ENCODE measurements at places on chromosomes 1 and 21.

DNA sequence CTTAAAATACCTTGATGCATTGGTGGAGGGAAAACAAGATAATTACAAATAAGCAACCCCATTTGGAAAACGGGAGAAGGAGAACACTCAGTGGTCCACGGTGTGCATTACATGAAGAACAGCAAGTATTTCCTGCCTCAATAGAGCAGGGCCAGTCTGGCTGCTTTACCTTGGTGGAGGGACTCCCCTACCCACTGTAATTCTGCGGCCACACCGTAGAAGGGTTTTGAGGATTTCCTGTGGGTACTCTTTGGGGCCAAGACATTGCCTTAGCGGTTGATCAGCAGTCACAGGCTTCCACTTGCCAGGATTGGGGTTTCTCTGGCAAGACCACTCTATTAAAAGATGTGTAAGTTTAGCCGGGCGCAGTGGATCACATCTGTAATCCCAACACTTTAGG is 16.3 kb upstream of the TMEM54 start:
- no peak for DNase-seq

DNA sequence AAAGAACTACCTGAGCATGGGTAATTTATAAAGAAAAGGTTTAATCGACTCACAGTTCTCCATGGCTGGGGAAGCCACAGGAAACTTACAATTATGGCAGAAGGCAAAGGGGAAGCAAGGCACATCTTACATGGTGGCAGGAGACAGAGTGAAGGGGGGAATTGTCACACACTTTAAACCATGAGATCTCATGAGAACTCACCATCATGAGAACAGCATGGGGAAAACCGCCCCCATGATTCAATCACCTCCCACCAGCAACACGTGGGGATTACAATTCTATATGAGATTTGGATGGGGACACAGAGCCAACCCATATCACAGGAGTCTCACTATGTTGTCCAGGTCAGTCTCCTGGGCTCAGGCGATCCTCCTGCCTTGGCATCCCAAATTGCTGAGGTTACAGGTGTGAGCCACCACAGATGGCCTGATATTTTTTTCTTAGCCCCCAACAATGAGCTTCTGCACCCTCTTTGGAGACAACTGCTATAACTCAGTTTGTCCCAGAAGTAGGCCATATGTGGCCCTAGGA is 22.5 kb upstream of the MORC3 start:
- DNase-seq, result no peak

DNA sequence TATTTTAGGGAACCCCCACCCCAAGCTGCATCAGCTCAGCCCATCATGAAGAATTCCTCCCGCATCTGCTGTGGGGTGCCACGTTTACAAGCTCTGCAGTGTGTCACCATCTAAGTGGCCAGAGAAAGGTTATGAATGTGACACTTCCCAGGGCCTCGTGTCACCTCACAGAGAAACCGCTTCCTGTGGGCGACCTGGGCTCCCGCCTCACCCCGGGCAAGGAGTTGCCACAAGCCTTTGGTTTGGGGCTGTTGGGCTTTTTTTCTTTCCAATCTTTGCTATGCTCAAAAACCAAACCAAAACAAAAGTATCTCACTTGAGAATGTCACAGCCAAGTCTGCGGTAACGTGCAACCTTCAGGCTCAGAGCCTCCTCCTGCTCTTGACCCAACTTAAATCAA is 82.1 kb upstream of the ARHGEF16 start:
- no peak for DNase-seq

DNA sequence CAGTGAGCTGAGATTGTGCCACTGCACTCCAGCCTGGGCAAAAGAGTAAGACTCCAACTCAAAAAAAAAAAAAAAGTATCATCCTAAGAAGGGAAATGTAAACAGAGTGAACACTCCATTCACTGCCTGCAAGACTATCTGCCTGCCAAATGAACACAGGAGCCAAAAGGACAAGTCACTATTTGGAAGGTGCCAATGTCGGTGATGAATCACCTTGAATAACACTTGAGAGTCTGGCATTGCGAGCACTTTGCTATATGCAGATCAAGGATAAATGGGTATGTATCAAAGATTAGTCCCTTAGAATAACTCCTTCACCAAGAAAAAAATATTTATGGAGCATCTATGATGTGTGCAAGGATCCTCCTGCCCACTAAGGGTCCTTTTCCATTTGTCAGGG is 6.6 kb downstream of the UBR4 start:
- no peak for DNase-seq

DNA sequence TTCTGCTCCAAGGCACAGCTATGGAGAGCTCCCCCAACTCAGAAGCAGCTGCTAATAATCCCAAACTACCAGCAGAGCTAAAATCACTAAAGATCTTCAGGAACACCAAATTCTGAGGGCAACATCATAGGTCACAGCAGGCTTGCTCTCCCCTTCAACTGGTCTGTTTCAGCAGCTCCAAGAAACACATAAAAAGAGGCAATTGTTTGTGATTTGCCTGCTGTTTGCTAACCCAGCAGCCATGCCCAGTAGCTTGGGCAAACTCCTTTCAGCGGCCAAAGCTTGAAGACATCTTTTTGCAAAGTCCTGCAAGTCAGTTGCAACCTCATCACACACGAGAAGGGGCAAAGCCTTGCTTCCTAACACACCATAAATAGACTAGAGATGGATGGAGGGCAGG is 8.9 kb downstream of the ERI3 start:
- DNase-seq, result no peak

DNA sequence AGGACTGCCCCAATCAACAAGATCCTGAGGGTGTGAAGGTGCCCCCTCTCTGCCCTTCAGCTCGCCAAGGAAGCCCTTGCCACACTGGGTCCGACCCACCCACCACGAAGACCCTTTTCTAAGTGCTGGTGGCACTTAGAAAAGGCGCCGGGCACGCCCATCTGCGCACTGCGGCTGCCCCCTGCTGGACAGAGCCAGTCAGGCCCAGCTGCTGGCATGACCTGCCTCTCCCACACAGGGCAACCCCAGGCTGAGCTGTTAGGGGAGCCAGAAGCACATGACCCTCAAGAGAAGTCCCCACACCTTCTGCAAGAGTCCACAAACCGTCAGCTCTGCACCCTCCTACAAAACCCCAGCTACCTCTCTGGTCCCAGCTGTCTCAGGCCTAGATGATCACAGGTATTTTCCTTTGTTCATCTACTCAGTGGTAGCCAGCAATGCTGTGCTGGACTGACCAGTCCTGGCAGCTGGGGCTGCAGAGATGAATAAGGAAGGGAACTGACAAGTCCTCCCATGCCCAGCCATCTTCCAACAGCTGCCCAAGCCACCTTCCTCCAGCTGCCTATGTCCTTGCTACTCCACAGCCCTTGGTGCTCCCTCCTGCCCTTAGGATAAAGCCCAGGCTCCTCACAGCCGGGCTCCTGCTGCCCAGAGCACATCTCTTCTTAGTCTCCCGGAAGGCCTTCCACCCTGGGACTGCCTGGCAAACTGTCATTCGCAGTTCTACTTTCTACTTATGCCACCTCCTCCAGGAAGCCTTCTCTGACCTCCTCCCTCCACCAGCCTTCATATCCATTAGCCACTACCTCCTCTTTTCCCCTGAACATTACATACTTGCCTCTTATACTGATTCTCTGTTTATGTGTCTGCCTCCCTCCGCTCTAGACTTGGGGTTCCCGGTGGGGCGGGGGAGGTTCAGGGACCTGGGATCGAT is 39.8 kb upstream of the ZC3H12A start:
- DNase-seq, result peak; percentile 89

DNA sequence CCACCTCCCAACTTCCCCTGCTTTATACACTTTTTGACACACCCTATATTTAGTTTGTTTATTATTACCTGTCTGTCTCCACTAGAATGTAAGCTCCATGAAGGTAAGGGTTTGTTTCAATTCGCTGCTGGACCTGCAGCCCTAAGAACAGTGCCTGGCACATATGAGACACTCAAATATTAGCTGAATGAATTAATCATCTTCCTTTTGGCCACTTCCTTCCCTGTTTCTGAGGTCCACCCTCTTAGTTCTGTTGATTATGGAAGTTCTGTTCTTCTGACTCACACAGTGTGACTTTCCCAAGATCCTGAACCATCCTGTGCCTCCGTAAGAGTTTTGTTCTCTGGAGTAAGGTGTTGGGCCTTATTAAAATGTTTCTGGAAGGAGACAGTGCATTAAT is 40.4 kb upstream of the GJA5 start:
- no peak for DNase-seq

DNA sequence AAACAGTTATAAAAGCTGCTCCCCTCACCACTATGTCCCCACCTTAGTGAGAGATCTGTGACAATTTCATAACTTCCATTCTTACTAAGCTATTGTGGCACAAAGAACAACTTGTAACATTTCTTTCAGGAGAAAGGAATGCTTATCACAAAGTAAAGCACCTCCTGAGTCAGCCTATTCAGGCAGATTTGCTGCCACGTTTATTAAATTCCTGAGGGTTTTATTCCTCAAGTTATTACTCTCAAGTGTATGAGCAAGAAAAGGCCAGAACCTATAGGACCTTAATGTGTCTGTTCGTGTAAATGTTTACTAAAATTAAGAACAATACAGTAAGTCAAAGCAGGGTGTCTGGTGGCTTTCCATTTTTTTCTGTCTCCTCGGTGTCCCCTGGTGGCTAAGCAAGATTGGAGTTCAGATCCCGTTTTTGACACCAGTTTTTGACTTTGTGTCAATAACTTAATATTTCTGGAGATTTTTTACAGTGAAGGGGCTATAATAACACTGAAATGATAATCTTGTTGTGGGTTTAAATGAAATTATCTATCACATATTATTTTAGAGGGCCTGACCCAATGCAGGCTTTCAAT is 1539.6 kb downstream of the BRINP3 start:
- DNase-seq, result no peak

DNA sequence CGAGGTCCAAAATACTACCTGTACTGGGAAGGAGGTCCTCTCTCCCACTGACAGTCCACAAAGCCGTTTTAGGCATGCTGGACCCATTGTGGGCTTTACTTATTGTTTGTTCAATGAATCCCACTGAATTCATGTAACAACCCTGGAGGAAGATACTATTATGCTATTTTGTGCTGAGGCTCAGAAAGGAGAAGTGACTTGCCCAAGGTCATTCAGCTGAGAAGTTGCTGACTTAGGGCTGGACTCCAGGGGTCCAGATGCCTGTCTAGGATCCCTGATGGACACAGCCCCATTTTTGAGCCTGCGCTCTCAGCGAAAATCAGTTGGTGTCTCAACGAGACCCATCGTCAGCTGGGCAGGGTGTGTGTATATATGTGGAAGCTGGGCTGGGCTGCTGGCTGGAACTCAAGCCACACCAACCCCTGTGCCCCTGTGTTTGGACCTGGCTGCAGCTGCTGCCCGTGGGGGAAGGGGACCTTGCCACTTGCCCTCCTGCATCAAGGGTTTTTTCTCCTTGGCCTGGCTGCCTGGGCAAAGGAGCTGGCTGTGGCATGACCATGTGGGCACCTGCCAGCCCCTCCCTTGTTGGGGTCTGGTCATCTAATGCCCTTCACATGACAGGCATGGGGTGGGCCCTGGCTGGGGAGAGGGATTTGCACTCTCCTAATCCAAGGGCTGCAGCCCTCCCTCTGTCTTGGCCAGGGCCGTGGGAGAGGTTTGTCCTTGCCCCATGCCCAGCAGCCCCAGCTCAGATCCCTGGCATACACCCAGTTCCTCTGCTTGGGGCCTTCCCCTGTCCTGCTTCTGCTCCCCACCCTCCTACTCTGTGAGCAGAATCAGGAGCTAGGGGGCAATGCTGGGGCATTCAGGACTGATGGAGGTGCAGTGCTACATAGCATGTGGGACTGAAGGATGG is 15.0 kb downstream of the KCNQ4 start:
- no peak for DNase-seq

GRCh38 chr1:147252540-147252939 is 10.1 kb downstream of the CHD1L start:
- DNase-seq, result no peak

DNA sequence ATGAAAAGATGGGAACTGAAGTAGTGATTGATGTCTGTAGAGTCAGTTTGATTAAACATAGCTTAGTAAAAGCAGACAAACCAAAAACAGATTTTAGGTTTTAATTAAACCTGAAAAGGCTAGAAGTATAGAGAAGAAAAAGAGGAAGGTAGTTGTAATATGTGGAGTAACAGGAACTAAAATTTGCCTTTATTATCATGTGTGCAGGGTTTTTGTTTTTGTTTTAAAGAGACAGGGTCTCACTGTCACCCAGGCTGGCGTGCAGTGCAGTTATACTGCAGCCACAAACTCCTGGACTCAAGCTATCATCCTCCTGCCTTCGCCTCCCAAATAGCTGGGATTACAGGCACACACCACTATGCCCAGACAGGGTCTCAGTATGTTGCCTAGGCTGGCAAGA is 6.0 kb downstream of the TOR1AIP1 start:
- DNase-seq, result no peak

DNA sequence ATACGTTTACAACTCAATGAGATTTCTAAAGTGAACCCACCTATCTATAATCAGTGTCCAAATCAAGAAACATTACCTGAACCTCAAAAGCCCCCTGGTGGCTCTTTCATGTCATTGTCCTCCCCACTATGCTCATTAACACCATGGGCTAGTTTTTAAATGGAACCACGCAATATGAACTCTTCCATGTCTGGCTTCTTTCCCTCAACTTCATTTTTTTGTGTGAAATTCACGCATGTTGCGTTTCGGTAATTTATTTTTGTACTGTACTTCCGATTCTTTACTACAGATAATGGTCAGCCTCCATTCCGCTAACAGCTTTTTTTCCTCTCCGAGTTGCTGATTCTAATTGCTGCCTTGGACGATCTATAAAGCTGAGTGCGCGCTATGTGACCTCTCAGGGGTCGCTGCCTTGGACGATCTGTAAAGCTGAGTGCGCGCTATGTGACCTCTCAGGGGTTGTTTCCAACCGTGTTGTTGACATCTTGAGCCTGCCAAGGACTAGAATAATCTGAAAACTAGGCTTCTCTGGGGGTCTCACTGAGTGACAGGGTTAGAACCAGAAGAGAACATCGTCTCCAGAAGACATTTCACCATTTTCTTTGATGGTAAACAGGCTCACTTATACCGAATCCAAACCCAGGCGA is 1.1 kb upstream of the CACYBP start:
- DNase-seq, result peak; percentile 33

DNA sequence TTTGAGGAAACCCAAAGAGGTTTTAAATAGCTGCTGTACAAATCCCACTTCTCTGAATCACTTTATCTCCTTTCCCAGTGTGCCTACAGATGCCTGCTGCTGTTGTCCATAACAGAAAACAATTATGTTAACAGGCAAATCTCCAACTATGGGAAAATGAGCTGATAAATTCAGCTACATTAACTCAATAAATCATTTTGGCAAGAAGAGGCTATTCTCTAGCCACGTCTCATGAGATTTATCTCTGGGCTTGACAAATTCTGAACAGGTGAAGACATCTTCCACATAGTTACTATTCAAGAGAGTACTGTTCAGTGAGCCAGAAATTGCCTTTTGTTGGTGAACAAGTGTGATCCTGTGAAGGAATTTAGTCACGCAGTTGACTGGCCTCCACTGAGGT is 327.1 kb upstream of the FMN2 start:
- DNase-seq, result no peak

GRCh38 chr1:17568014-17568900 is 28.8 kb downstream of the ARHGEF10L start:
- no peak for DNase-seq

DNA sequence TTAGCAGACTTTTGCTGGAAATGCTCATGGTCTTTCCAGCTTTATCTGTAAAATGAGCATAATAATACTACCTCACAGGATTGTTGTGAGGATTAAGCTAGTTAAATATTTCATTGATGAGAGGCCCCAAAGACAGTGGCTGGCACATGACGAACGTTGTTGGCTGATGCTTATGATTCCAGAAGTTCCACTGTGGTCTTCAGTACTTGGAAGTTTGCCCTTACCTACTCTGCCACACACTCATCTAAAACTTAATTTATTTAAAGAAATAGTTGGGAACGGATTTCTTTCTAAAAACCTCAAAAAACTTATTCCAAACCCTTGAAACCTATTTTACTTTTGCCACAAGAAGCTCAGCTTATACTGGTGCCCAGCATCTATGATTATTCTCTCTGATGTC is 170.7 kb downstream of the DHRS3 start:
- DNase-seq, result no peak
